ENCODE measurements at places on chromosomes 3 and 15. TPM values are rescaled to one million over a fixed set of nuclear protein-coding genes. Genes with fewer than 3 reads are reported as not detected.

The LRRC34 gene
- total RNA-seq: 6.0 TPM

The OR5K2 gene
- not detected for total RNA-seq

The SERINC4 gene
- 0.16 TPM for total RNA-seq

The WDR93 gene
- total RNA-seq: not detected

The FMN1 gene
- total RNA-seq: 3.6 TPM

The SLC28A1 gene
- 0.16 TPM for total RNA-seq

The GLDN gene
- 0.77 TPM for total RNA-seq

The PROS1 gene
- total RNA-seq: 1.7 TPM

The NTRK3 gene
- 12.3 TPM for total RNA-seq
